Colonic mucosa (tissue), 4 donors: ENCODE measurements at places on chromosomes 11 and 22.

DNA sequence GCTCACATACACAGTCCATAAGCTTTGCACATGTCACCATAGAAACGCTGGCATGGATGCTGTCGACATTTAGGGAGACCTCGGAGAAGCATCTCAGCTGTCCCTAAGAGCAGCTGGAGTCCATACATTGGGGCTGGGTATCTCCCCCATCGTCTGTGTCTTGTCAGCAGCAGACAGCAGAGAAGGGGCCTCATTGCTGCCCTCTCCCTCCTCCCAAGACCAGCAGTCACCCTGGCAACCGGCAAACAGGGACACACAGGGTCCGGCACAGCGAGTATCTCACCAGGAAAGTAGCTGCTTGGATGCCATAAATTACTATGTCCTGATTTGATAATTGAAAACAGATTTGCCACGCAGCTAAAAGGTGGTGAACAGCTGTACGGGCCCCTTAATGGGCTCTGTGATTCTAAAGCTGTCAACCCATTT, 84.4 kb downstream of the CD44 start:
- no peak for DNase-seq

GRCh38 chr11:1049911-1050580, 13.5 kb upstream of the MUC6 start:
- DNase-seq = no peak

- DNase-seq = peak; percentile 64
Measured at GRCh38 chr11:77472991-77473800, 698 bp downstream of the PAK1 start.

- no peak for DNase-seq
Measured at GRCh38 chr11:16610213-16610737, 128.2 kb upstream of the C11orf58 start.

- DNase-seq = no peak
Measured at GRCh38 chr11:108758458-108758857, 93.6 kb downstream of the DDX10 start.

DNA sequence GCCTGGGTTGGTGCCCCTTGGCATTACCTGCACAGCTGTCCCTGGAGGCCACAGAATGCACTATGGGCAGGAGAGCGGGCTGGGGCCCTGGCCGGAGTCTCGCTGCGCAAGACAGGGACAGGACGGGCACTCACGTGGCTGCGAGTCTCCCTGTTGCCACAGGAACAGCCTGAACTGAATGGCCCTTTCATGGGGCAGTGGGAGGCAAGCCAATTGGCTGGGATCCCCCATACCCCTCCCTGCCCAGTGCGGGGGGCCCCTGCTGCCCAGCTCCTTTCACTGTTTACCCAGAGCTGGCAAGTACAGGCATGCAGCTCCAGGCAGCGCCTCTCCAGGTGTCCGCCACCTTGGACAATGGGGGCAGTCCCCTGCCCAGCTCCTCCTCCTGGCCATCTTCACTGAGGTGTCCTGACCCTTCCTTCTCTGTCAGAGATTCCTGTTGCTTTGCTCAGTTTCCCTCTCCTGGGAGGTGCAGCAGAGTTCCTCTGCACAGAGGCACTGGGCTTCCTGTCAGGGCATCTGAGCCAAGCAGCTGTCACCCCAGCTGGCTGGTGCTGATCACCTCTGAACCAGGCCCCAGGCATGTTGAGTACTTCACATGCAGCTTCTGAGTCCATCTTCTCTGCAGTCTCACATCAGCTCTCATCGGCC, 5.2 kb downstream of the USP2 start:
- no peak for DNase-seq

GRCh38 chr11:119932828-119933562, 204.0 kb upstream of the NECTIN1 start:
- no peak for DNase-seq

DNA sequence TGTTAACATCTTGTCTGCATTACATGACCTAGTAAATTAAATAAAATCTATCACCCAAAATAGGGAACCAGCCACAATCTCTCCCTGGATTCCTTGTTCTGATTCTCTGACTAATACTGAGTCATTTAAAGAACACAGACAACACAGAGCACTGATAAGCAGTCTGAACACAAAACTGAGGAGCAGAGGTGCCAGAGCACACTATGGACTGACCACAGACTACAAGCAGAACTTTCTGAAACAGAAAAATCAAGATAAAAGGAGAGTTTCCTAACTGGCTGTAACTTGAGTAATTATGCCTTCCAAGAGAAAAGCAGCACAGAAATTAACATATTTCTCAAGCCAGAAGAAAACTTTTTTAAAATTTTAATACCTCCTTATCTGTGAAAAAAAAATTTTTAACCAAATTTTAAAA, 128.8 kb downstream of the SGSM3 start:
- DNase-seq = no peak

DNA sequence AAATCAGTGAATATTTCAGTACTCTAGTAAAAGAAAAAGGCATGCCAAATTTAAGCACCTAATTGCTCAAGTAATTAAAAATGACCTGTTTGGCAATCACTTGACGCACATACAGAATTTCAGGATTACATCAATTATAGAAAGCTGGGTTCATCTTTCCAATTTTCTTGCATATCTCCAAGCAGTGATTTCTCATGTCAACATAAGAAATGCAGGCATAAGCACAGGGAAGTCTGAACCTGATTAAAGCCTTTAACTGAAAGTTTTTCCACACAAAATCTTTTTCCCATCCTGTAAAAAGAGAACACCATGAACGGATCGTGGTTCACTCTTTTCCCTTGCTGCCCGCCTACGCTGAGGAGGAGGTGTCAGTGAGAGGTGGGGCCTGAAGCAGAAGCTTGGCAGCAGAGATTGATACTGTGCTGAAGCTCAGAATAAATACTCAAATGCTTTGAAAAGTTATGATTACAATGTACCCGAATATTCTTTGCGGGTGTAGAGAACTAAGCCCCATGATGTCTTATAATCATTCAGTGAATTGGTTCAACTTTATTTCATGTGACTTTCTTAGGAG, 704.1 kb upstream of the CCDC90B start:
- DNase-seq = no peak

- DNase-seq = no peak
Measured at GRCh38 chr22:29914165-29914564, 31.2 kb downstream of the MTMR3 start.

DNA sequence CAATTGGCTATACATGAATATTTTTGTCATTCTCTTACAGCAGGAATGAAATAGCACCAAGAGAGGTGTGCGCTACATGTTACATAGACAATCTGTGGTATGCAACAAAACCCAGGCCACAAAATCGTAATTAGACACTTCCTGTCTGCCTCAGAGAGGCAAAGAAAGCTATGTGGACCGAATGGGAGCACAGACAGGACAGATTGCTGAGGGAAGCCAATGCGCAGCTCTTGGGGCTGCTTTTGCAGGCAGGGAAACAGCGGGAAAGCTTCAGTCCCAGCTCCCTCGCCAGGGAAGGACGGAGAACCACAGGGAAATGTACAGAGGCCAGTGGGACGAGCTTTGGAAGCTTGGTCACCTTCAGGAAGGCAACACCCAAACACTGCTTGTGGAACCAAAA, 40.9 kb downstream of the SERPINH1 start:
- DNase-seq = no peak

DNA sequence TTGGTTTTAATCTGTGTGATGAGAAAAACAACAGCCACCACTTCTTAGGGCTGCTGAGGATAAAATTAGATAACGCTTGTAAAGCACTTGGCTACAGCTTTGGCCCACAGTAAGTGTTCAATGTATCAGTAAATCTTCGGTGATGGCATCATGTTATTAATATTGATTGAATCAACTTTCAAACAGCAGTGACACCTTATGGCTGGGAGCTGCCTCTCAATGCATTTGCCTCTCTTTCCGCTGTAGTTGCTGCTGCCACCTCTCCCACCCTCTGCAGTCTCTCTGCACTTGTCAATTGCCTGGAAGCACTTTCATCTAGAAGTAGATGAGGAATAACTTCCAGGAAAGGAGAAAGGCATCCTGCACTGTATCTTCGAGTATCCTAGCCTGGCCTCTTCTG, 491.1 kb downstream of the OPCML start:
- DNase-seq = no peak

DNA sequence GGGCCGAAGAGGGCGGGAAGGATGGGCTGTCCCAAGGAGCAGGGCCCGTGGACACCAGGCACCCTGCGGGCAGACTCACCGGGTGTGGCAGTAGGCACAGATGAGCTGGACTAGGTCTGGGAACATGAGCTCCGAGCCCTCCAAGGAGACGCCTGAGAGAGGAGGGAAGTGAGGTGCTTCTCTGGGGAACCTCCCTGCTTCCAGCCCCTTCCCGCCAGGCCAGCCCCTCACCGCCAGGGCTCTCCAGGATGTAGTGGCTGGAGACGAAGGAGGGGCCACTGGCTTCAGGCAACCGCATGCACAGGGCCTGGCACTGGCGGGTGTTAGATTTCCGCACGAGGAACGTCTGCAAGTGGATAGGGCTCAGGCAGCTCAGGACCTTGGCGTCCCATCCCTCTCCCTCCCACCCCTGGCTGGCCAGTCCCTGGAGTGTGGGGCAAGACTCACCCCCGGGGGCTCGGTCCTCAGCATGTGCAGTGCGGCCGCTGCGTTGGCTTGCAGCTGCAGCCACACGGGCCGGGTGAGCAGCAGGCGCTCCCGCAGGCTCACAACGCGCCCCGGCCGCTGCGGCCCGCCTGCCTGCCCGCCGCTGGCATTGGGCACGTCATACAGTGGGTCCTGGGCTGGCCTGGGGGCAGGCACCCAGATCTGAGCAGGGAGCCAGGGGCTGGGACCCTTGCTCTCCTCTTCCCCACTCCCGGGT, 552 bp downstream of the RIN1 start:
- DNase-seq = no peak

GRCh38 chr11:58391879-58392278, 14.8 kb downstream of the OR5B3 start:
- DNase-seq = no peak

GRCh38 chr22:37705205-37705604, 8.4 kb downstream of the TRIOBP start:
- DNase-seq = no peak
